Stimulated activated CD8-positive, alpha-beta memory T cell treated with anti-CD3 and anti-CD28 coated beads, Interleukin-15, amount 100 ng/mL, for 1 hour (primary cell): ENCODE measurements at places on chromosomes 2 and 18.

DNA sequence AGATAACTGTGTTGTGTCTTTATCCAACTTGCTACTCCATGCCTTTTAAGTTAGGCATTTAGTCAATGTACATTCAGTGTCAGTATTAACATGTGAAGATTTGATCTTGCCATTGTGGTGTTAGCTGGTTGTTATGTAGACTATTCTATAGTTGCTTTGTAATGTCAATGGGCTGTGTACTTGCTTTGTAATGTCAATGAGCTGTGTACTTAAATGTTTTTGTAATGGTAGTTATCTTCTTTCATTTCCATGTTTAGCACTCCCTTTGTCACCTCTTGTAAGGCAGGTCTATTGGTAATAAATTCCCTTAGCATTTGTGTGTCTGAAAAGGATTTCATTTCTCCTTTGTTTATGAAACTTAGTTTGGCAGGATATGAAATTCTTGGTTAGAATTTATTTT, 53.4 kb downstream of the MC4R start:
- DNase-seq: no peak

- no peak for DNase-seq
These were observed 29.2 kb downstream of the MYO1B start for GRCh38 chr2:191274413-191274815.

- no peak for DNase-seq
These were observed 1579.7 kb upstream of the SLC39A10 start for GRCh38 chr2:194077366-194077765.

GRCh38 chr2:56271275-56271674, 87.5 kb downstream of the CCDC85A start:
- no peak for DNase-seq

DNA sequence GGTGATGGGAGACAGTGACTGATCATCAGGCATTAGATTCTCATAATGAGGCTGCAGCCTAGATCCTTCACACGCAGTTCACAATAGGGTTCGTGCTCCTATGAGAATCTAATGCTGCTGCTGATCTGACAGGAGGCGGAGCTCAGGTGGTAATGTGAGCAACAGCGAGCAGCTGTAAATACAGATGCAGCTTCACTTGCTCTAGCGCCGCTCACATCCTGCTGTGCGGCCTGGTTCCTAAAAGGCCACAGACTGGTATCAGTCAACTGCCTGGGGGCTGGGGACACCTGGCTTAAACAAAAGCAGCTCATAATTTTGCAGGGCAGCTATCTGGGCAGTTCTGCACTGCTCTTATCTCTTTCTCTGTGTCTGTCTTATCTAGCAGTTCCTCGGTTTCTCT, 20.4 kb upstream of the CD226 start:
- no peak for DNase-seq

GRCh38 chr2:29936020-29936419, 14.6 kb upstream of the ALK start:
- DNase-seq: no peak

GRCh38 chr2:172234716-172235691, 132.3 kb upstream of the DLX2 start:
- DNase-seq: no peak
